Bronchial epithelial cell (primary cell): ENCODE measurements at places on chromosomes 12 and 14.

DNA sequence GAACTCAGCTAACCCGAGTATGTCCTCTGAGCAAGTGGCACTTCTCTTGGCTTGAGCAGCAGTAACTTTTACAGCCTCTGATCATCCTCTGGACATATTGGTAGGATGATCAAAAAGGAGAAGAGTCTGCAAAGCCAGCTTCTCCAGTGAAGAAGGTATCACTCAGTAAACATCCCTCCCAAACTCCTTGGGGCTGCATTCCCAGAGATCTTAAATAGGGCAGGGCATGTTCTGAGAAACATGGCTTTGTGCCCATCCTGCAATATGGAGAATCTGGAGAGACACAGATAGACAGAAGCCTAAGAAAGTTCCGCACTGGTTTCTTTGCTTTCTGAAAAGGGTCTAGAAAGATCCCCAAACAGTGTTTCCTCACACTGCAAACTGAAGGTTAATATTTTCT is 65.4 kb downstream of the RBM19 start:
- DNase-seq, result peak; percentile 12

DNA sequence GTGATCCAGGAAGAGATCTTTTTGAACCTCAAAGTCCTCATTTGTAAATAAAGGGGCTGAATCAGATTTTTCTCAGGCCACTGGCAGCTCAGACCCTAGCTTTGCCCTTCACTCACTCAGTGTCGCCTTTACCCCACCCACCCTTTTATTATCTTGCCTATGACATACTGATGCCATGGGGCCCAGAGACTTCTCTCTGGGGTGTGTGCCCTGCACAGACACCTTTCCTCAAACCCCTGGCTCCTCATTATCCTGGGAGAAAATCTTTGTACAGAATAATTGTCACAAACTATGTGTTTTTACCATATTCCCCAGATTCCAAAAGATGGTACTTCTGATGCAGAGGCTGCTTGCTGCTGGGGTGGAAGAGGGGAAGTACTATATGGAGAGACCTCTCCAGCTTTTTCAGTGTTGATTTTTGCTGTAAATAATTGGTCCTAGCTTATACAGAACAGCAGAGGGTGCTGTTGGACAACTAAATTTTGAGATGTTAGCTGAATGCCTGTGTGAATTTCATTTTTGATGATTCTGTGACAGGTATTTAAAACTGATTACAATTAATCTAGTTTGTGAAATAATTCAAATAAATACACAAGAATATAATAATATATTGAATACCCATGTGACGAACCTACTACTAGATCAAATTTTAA is 53.9 kb upstream of the DCD start:
- peak; percentile 39 for DNase-seq

- no peak for DNase-seq
These were observed 1339.2 kb downstream of the AACS start for GRCh38 chr12:126404293-126404881.

- DNase-seq, result peak; percentile 81
These were observed 224.2 kb downstream of the LRFN5 start for GRCh38 chr14:41830714-41831406.
